ENCODE measurements at places on chromosomes 7 and 10. TPM values are rescaled to one million over a fixed set of nuclear protein-coding genes. Genes with fewer than 3 reads are reported as not detected.

GRCh38 chr7:143379611-143380259 lies 1.4 kb upstream of the ZYX start:
- DNase-seq, result peak; percentile 59

The ERVW-1 gene
- not detected for total RNA-seq

DNA sequence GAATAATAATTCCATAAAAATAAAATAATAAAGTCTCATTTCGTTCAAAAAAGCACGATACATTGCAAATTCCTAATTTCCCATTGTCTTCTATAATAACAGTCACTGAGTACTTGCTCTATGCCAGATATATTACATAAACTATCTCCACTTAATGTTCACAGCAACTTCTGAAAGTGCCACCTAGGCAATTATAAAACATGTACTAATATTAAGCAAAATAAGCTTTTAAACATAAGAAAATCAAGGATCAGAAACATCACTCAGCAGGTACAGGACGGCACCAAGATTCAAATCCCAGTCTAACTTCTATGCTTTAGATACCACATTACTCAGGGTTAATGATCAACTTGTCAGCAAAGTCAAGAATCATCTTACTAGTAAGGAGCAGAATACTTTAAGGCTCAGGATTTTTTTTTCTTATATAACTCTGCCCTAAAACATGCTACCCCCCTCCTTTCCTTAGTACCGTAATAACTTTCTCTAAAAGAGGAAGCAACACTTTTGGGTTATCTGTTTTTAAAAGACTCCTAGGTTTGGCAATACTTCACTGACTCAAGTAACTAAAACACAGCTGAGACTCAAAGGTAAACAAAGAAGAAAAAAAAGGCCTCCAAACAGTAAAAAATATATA lies 51.3 kb downstream of the USP6NL start:
- DNase-seq, result no peak

DNA sequence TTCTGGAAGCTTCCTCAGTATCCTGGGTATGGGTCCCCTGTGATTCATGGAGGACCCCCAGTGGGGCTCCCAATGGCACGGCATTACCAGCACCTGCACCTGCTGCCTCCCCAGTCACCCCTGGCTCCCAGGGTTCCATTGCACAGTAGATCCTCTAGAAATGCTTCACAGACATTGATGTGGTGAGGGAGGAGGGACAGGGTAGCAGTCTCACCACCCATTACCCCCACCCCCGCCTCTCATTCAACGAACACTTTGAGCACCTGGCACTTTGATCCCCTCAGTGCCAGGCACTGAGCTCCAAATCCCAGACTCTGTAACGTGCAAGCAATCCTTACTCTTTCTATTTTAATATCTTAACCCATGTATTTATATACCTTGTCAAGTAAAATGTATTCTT lies 26.8 kb upstream of the PSAP start:
- no peak for DNase-seq

DNA sequence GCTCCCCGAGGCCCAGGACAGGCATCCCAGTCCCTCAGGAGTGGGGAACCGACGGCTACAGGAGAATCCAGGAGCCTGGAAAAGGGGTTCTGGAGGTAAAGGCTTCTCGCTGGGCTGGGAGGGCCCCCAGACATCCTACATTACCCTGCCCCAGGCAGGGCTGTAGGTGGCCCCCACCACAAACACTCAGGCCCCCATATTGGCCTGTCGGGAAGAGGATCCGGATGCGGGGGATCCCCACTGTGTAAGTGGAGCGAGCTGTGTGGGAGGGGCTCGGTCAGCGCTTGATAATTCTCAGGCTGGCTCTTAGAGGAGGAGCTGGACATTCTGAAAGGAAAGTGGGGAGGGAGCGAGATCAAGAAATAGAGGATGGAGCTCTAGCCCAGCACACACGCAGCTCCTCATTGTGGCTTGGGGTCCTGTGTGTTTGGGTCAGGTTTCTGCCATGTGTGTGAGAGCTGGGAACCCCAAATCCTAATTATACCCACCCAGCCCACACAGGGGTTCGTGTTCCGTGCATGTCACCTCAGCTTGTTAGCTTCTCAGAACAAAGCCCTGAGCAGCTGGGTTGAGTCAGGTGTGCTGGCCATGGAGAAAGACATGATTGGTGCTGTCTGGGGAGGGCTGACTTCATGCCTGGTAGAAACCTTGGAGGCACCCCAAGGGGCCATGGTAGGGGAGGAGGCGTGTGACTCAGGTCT lies 49.4 kb downstream of the ZNF467 start:
- no peak for DNase-seq

DNA sequence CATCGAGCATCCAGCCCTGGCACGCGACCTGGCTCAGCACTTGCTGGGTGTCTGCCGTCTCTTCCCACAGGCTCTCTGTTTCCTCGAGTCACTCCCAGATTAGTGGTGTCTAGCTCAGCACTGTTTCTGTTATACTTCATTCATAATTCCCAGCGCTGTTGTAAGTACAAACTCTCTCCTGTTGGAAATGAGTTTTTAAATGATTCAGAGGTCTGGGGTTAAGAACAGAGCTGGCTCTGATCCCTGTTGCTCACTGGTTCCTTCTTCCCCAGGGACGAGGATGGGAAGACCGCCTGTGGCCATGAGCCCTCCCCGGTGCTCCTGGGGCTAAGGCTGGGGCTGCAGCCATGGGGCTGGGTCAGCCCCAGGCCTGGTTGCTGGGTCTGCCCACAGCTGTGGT lies 17.3 kb upstream of the C10orf95 start:
- no peak for DNase-seq

DNA sequence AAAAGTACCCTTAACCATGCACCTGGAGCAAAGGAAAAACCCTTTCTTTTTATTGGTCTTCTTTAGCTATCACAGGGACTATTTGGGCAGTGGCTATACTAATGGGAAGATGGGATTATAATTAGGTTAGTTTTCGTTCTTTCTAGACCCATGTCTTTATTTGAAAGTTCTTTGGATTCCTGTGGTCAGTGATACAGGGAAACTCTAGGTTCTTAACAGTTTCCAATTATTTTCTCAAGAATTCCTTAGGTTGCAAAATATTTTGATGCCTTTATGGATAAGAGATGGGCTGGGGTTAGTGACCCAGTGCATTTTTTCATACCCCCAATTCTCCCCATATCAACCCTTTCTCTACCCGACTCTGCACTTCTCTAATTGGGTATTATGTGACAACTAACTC lies 49.0 kb downstream of the ADD3 start:
- no peak for DNase-seq

The NKX1-2 gene
- total RNA-seq, result not detected

The RAB19 gene
- 5.0 TPM for total RNA-seq

DNA sequence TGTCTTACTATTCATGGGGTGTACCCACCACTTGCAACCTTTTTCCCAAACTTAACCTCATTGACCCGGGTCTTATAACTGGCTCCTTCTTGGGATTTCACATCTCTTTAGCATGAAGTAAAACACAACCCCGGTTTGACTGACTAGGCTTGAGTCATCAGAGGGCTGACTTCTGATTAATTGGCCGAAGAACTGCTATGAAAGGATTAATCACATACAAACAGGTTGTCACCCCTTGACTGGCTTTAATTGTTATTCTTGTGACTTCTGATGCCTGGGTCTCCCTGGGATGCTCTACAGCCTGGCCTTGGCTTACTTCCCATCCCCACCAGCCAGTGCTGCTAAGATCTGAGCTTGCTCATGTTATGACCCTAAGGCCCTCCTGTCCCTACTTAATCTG lies 8.8 kb upstream of the CRPPA start:
- no peak for DNase-seq

The GIMAP2 gene
- total RNA-seq, result 80.0 TPM

The NXPH1 gene
- not detected for total RNA-seq

DNA sequence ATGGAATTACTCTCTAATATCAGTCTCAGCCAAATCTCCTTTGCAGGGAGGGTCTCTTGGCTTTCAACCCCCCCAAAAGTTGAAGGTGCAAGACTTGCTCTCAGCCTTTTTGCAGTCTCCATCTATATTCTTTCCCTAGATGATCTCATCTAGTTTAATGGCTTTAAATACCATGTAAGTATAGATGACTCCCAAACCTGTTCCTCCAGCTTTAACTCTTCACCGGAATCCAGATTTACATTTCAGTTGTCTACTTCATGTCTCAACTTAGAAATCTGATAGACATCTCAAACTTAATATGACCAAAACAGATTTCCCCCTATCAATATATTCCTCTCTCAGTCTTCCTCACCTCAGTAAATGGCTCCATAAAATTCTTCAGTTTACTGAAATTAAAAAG lies 9.9 kb upstream of the TAS2R41 start:
- DNase-seq, result no peak

- DNase-seq, result no peak
Measured at GRCh38 chr7:141960687-141961422, 12.7 kb downstream of the TAS2R38 start.

The OR6V1 gene
- total RNA-seq, result not detected

- no peak for DNase-seq
Measured at GRCh38 chr7:298375-298702, 8.4 kb downstream of the FOXL3 start.

The MKX gene
- not detected for total RNA-seq

- DNase-seq, result peak; percentile 71
Measured at GRCh38 chr7:130242198-130243014, 24.3 kb upstream of the CPA2 start.

The SPRN gene
- not detected for total RNA-seq

DNA sequence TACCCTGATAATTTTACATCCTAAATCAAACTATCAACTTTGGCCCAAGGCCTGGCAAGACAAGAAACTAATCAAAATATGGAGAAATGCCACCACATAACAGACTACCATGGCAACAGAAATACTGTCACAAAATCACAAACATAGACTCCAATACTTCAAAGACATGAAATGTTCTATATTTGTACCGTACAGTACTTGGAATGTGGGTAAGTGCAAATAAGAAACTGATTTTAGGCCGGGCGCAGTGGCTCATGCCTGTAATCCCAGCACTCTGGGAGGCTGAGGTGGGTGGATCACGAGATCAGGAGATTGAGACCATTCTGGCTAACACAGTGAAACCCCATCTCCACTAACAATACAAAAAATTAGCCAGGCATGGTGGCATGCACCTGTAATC lies 9.2 kb downstream of the TNPO3 start:
- no peak for DNase-seq

GRCh38 chr7:137853053-137853452 lies 6.3 kb upstream of the DGKI start:
- DNase-seq, result no peak
